Activated naive CD4-positive, alpha-beta T cell treated with anti-CD3 and anti-CD28 coated beads, Interleukin-2, amount 10 ng/mL, durations not matched to agents 7 days and 5 days (primary cell): ENCODE measurements at places on chromosomes 11 and 22.
A peak's percentile ranks its signal among the peaks of the same experiment; 100 is the strongest.

- H3K27me3 ChIP-seq: no peaks in the 10 kb centered on the region
- no peak overlapping the region for H3K4me3 ChIP-seq
- H3K27ac ChIP-seq: no peak overlapping the region
- DNase-seq: no peak
Observed at GRCh38 chr11:23317816-23318215, 457.5 kb upstream of the CCDC179 start.

GRCh38 chr11:2737866-2738265, 38.1 kb upstream of the KCNQ1OT1 start:
- no peaks in the 10 kb centered on the region for H3K36me3 ChIP-seq
- DNase-seq: no peak
- H3K27ac ChIP-seq: no peak overlapping the region
- H3K27me3 ChIP-seq: no peaks in the 10 kb centered on the region
- H3K4me3 ChIP-seq: no peak overlapping the region
- H3K4me1 ChIP-seq: no peaks in the 10 kb centered on the region

DNA sequence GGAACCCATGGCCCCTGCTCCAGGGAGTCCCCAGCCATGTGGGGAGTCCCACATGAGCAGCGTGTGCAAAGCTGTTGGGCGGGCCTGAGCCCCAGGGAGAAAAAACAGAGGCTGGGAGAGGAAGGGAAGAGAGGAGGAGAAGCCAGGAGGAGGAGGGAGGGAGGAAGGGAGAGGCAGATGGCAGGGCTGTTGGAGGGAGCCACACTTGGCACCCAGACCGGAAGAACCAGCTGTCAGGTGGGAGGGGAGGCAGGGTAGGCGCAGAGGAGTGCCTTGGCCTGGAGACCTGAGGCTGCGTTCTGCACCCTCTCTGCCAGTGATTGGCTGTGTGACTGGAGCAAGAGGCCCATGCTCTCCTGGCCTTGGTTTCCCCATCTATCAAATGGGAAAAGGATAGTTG, 6.7 kb downstream of the SYNGR1 start:
- DNase-seq: no peak
- H3K4me3 ChIP-seq: no peak overlapping the region
- no peaks in the 10 kb centered on the region for H3K36me3 ChIP-seq
- H3K27me3 ChIP-seq: peaks cover 41% of the 10 kb centered on the region
- peaks cover 3% of the 10 kb centered on the region for H3K4me1 ChIP-seq
- no peak overlapping the region for H3K27ac ChIP-seq

- H3K4me3 ChIP-seq: no peak overlapping the region
- peaks cover 15% of the 10 kb centered on the region for H3K36me3 ChIP-seq
- no peak overlapping the region for H3K27ac ChIP-seq
Observed at GRCh38 chr11:76047231-76047630, 159.1 kb downstream of the WNT11 start.

DNA sequence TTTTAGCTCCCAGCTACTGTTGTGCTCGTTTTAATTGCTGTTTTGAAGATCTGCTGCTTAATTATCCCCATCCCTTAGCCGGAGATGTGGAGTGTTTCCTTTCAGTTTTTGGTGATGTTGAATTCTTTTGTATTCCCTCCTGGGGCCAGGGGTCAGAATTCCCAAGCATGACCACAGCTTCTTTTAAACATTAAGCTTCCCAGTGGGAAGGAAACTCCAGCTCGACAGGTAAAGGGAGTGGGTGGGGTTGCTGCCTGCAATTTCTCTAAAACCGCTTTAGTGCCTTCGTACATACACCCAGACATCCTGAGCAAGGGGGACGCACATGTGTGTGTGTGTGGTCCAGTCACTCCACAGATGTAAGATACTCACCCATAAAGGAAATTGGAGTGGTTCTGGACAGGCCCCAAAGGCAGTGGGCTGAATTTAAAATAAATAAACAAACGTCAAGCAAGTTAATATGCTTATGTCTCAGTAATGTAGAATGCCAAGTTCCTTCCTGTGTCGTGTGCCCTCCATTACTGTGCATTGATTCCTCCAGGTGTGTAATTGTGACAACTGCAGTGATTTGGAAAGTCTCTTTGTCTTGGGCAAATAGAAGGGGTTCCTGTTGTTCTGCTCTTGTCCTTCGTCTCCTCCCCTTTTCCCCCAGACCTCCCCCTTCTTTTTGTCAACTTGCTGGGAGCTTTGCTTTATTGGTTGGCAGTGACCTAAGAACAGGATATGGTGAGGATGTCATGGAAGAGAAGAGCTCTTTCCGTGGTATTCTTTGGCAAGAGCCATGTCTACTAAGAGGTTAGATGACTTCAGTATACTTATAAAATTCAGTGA, 19.2 kb upstream of the ADSL start:
- DNase-seq: peak; percentile 41
- H3K4me1 ChIP-seq: peaks cover 98% of the 10 kb centered on the region
- no peaks in the 10 kb centered on the region for H3K27me3 ChIP-seq
- peak overlapping the region; percentile 81 for H3K27ac ChIP-seq

- H3K36me3 ChIP-seq: no peaks in the 10 kb centered on the region
- H3K4me1 ChIP-seq: no peaks in the 10 kb centered on the region
- no peak for DNase-seq
- no peak overlapping the region for H3K4me3 ChIP-seq
Observed at GRCh38 chr11:121127809-121128208, 26.8 kb downstream of the TECTA start.

- H3K4me1 ChIP-seq: no peaks in the 10 kb centered on the region
- H3K36me3 ChIP-seq: no peaks in the 10 kb centered on the region
- DNase-seq: no peak
- no peak overlapping the region for H3K4me3 ChIP-seq
Observed at GRCh38 chr11:19698493-19699292, 13.9 kb upstream of the NAV2 start.

DNA sequence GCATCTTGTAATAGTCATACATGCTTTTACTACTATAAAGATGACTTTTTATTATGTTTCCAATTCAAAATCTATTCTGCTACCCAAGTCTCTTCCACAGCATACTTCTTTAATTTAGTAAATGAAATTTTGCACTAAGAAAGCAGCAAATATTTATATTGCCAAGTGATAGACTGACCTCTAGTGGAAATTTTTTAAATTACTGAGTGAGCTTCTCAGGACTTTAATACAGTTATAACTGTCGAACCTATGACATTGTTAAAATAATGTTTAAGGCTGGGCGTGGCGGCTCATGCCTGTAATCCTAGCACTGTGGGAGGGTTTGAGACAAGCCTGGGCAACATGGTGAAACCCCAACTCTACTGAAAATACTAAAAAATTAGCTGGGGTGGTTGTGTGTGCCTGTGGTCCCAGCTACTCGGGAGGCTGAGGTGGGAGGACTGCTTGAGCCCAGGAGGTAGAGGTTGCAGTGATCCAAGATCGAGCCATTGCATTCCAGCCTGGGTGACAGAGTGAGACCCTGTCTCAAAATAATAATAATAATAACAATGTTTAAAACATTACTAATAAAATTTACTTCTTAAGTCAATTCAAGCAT, 27.3 kb downstream of the STK33 start:
- H3K27me3 ChIP-seq: peaks cover 4% of the 10 kb centered on the region
- no peak overlapping the region for H3K4me3 ChIP-seq
- H3K4me1 ChIP-seq: no peaks in the 10 kb centered on the region

DNA sequence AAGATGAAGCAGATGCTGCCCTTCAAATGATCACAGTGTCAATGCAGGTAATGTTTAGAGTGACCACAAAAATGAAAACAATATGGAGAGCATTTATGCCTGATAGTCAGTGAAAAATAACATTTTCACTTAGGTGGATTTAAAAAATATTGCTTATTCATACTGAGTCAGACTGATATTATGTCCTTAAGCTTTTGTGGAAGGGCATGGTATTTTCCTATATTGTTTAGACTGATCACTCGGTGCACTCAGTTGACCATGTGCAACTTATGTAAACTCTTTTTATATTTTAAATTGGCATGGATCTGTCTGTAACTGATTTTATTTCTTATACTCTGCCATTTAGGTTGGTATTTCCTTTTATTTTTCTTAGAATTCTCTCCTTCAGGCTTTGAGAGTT, 106.6 kb downstream of the DYNC2H1 start:
- no peaks in the 10 kb centered on the region for H3K4me1 ChIP-seq
- H3K27me3 ChIP-seq: no peaks in the 10 kb centered on the region
- H3K4me3 ChIP-seq: no peak overlapping the region
- H3K36me3 ChIP-seq: no peaks in the 10 kb centered on the region
- no peak for DNase-seq

- H3K4me3 ChIP-seq: no peak overlapping the region
- no peaks in the 10 kb centered on the region for H3K36me3 ChIP-seq
- DNase-seq: no peak
- no peak overlapping the region for H3K27ac ChIP-seq
Observed at GRCh38 chr11:29844701-29845379, 172.0 kb downstream of the KCNA4 start.

DNA sequence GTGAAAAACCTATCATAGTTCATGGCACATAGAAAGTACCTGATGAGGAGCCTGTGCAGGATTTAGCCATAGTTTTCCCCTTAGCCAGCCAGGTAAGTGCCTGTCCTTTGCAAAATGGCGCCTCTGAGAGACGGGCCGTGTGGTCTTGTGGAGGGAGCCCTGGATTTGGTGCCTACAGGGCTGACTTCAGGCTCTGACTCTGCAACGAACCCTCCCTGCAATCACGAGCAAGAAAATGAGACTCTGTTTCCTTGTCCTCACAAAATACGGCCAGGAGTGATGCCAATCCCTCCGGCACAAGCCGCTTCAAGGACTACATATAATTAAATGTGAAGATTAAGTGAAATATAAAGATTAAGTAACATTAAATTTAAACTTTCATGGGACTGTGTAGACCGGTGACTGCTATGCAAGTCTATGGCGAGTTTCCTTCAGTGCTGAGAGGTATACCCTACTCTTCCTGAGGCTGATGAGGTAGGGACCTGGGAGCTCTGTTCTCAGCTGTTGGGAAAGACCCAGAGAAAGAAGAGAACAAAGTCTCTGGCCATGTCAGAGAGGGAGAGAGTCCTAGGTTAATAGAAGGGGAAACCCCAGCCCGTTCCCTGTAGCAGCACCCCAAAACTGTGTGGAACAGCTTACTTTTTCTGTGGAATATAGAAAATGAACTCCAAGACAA, 6.1 kb upstream of the CXCR5 start:
- H3K27me3 ChIP-seq: no peaks in the 10 kb centered on the region
- no peak for DNase-seq
- peaks cover 91% of the 10 kb centered on the region for H3K4me1 ChIP-seq

DNA sequence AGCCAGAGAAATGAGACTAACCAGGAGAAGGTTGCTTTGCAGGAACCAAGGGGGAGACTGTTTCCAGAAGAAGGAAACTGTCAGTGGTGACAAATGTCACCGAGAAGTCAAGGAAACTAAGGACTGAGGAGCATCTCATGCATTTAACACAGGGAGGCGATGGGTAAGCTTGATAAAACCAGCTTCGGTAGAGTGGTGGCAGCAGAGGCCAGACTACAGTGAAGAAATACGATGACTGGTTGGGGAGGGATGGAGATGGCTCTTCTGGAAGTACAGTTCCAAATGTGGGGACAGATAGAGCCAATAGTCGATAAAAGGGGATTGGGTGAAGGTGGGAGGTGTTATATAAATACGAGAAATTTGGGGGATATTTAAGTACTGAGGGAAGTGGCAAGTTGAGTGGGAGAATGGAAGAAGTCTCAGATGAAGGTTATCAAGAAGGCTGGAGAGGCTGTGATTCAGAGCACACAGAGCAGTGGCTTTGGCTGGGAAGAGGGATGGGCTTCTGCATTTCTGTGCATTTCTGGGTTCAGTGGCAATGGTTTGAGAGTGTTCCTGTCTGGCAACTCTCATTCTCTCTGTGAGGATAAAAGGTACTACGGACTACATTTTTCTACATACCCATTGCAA, 29.2 kb downstream of the SC5D start:
- no peaks in the 10 kb centered on the region for H3K27me3 ChIP-seq
- peaks cover 37% of the 10 kb centered on the region for H3K4me1 ChIP-seq
- H3K27ac ChIP-seq: no peak overlapping the region
- H3K4me3 ChIP-seq: no peak overlapping the region

DNA sequence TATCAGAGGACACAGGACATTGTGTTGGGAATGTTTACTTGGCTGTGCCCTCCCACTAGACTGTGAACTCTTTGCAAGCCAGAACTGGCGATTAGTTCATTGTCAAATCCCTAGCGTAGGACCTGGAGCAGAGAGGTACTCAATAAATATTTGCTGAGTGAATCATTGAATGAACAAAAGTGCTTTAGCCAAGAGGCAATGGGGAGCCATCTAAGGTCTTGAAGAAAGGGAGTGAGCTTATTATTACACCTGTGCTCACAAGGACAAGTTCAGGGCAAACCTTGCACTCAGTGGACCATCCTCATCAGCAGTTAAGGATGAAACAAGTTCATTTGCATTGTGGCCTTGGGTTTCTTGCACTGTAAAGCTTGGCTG, 1.1 kb upstream of the RASSF10 start:
- no peak overlapping the region for H3K27ac ChIP-seq
- no peak for DNase-seq

DNA sequence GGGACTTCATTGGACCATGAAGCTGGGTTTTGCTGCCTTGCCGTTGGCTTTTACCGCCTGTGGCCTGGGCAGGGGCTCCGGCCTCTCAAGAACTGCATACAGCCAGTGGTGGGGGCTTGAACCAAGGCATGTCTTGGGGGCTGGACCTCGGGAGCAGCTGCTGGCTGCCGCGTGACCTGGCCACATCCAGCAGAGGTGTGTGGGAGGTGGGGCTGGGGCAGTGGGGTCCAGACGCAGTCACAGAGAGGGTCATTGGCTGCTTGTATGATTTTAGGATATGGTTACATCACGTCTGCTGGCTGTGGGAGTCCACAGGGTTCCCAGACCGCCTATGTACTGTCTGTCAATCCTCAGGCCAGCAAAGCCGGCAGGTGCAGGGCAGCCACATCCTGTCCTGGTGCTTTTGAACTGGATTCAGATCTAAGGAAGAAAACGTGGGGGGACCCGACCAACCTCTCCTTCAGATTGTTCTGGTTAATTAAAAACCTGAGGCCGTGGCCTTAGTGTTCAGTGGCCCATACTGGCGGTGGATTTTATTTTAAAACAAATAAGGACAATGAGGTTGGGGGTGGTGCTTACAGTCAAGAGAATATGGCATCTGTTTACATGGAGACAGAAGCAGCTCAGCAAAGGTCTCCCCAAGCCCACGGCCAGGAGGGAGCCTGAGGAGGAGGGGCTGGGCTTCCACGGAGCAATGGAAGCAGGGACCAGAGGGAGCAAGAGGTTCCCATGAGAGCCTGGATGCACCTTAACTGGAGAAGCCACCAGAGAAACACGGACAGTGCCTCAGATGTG, 426.0 kb downstream of the TBC1D22A start:
- no peak for DNase-seq
- H3K4me3 ChIP-seq: no peak overlapping the region
- H3K36me3 ChIP-seq: no peaks in the 10 kb centered on the region
- no peak overlapping the region for H3K27ac ChIP-seq
- no peaks in the 10 kb centered on the region for H3K4me1 ChIP-seq
- peaks cover 4% of the 10 kb centered on the region for H3K27me3 ChIP-seq

DNA sequence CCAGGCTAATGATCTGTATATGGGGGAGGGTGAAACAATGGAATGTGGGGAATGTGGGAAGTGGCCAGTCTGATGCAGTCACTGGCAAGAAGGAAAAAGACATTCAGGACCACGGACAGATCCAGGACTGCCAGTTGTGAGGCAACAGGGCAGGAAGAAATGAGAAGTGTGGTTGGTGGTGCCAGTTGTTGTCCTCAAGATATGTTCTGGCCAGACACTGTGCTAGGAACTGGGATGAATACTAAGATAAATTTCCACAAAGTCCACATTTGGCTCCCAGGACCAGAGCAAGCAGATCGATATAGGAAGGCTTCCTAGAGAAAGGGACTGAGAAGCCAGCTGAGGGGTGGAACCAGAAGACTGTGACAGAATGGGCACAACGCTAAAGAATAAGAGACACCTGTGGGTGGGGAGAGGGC, 6.8 kb upstream of the TPBGL start:
- no peaks in the 10 kb centered on the region for H3K4me1 ChIP-seq
- H3K36me3 ChIP-seq: no peaks in the 10 kb centered on the region
- H3K4me3 ChIP-seq: no peak overlapping the region
- no peak overlapping the region for H3K27ac ChIP-seq
